ENCODE measurements at places on chromosomes 6 and 20.

DNA sequence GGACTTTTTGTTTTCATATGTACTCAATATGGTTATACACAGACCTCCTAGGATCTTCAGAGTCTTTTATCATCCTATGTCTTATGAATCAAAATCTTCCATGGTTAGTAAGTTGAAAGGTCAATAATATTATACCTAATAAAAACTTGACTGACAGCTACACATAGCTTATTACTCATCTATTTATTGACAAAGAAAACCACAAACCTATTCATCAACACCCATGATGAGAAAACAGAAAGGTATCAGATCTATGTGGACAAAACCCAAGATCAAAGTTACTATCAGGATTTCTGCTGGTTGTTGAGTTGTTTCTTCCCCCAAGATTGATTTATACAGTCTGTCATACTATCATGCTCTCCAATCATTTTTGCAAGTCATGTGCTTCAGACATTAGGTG lies 460.1 kb upstream of the MANEA start:
- DNase-seq = no peak

DNA sequence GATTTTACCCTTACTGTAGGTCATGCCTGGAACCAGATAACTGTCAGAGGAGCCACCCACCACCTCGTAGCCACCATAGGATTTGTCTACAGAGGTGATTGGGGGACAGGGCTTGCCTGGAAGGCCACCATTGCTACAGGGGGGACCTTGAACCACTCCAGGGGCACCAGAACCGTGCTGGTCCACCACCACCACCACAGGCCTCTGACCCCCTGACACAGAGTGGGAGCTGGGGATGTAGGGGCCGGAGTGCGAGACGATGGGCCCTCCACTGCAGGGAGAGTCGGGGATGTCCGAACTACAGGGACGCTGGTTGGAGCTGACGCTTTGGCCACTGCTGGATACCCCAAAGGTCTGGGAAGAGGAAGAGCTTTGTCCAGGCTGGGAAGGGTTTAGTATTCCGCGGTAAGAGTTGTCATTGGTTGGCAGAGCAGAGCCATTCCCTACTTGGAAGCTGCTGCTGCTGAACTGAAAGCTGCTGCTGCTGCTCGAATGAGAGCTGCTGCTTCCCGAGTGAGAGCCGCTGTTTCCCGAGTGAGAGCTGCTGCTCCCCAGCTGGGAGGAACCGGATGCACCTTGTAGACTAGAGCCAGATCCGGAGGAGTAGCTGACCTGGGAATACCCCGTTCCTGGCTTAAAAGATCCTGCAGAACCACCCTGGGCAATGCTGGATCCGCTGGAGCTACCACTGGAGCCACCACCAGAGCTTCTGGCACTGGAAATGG lies 2.2 kb downstream of the PSORS1C1 start:
- DNase-seq = no peak

GRCh38 chr6:86537292-86537861 lies 400.0 kb upstream of the HTR1E start:
- no peak for DNase-seq

DNA sequence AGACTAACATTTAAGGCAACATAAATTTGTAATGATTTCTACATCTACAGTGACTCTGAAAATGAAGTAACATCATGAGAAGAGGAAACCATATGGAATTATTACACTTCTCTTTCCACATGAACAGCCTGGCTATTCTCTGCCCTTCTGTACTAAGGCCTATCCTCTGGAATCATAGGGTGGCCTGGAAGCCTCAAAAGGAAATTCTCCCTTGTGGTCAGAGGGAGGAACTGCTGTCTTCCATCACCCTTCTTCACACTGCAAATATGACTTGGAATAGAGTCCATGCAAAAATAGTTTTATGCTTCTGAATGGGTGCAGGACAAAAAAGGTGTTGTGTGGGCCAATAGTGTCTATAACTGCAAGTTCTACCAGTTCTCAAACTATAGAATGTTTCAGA lies 44.6 kb upstream of the SH3BGRL2 start:
- DNase-seq = no peak

GRCh38 chr6:110613356-110613755 lies 136.9 kb upstream of the SLC22A16 start:
- DNase-seq = no peak

DNA sequence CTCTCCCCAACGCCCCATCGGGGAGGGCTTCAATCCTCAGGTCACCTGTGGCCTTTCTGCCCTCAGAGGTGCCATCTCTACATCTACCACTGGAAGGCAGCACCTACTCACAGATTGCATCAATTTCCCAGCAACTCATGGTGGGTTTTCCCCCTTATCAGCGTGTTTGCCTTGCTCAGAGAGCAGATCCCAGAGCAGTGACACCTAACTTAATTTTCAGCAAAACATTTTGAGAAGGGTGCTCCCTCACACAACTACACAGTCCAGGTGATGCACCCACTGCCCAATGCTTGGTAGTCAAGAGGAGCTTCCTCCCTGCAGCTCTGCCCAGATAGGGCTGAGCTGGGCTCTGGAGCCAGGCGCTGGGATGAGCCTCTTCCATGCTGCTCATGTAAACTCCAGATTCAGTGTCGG lies 48.2 kb downstream of the PLG start:
- no peak for DNase-seq
